Activated T-cell treated with anti-CD3 and anti-CD28 coated beads, Interleukin-2, amount 50 U/mL, for 72 hours (primary cell): ENCODE measurements at places on chromosomes 12 and 14.
A peak's percentile ranks its signal among the peaks of the same experiment; 100 is the strongest.

DNA sequence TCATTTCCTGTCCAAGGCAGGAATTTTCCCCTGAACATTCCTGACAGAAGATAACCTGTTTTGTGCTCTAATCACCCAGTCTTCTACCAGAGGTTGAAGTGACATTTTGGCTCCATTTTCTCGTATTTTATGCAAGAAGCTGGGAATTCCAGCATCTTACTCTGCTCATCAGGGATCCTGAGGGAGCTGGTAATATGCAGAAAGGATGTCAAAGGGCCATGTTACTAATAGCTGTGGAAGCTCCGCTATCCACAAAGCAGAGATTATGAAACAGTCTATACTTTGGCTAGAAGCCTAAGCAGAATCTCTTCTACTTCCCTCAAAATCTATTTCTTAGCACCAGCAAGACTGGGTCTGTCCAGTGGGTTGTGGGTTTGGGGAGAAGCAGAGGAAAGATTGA, 613.0 kb downstream of the DIO2 start:
- DNase-seq = no peak

DNA sequence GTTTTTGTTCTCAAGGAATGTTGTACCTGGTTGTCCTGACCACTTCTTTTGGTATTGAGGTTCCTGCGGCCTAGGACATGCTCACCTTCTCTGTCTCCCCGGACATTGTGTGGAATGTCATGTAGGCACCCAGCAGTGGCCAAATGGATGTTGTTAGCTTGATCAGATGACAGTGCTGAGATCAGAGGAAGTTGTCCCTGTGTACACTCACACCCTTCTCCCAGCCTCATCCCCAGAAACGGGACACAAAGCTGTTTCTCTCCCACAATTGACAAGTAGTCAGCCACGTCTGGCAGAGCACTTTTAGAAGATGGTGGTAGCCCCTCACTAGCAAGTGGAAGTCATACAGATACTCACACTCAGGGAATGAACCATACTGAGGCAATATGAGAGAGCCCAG, 3.0 kb downstream of the PLEKHH1 start:
- no peak for DNase-seq

DNA sequence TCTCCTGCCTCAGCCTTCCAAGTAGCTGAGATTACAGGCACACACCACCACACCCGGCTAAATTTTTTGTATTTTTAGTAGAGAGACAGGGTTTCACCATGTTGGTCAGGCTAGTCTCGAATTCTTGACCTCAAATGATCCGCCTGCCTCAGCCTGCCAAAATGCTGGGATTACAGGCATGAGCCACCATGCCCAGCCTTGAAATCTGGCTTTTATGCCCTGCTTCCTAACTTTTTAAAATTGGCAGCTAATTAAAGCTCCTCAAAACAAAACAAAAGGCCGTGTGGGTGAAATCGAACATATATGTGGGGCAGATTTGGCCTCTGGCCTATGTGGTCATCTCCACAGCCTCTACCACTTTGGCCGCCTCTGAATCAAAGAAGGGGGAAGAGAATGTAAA, 37.9 kb downstream of the KCTD10 start:
- DNase-seq = no peak

GRCh38 chr14:72617391-72618031, 276.4 kb downstream of the DPF3 start:
- DNase-seq = no peak

DNA sequence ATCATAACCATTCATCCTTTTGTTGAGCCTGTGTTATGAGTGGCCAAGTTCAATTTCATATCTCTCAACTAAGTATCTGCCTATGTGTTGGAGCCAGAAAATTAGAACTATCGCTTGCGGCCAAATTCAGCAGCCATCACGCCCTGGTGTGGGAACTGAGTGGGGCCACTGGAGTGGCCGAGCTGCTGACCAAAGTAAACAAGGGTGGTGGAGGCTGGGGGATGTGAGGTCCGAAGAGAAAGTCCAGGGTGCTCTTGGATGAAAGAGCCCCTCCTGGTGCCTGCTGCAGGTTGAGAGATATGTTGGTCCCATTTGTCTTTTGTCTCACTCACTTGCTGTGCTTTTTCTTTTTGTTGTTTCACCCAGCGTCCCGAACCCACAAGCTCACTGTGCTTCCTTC, 14.9 kb downstream of the ADGRD1 start:
- DNase-seq = no peak

- no peak for DNase-seq
Observed at GRCh38 chr12:55679691-55680090, 28.0 kb downstream of the ITGA7 start.

DNA sequence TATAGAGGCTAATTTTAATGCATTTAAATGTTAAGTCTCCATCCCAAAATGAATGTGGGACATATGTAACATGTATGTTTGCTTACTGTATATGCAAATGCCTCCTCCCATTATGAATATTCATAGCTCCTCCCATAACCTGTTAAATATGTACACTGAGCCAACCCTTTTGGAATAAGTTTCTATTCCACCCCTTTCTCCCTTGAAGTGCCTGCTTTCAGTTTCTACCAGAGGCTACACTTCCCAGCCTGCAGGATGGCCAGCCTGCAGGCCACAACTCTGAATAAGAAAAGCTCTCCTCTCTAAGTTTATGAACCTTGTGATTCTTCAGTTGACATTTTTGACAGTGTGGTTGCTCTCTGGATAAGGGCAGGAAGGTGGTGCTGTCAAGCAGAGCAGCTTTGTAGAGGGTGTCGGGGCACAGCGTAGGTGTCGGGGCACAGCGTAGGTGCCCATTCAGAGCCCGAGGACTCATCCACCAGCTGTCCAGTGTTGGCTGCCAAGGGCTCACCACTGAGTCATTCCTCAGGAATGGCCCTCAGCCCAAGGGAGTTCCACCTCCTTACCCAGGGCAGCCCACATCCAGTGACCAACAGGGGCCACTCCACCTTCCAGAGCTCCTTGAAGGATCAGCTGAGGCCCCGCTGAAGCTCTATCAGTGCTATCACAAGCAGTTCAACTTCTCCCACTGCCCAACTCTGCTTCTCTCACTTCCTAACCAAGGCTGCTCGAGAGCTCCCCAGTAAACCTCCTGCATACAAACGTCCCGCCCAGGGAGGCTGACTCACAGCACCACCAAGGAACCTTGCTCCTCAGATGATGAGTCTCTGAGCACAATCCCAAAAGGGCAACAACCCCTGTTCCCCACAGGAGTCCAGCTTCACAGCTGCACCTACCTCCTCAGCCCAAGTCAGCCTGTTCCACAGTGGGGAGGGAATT, 31.4 kb downstream of the VWF start:
- DNase-seq = no peak

- no peak for DNase-seq
Observed at GRCh38 chr12:123995023-123995748, 22.2 kb downstream of the ZNF664 start.

GRCh38 chr12:101047652-101048051, 162.4 kb downstream of the SLC5A8 start:
- DNase-seq = no peak

GRCh38 chr14:66395300-66395699, 90.9 kb upstream of the CCDC196 start:
- DNase-seq = peak; percentile 22

GRCh38 chr12:53652366-53652765, 23.5 kb downstream of the ATP5MC2 start:
- DNase-seq = no peak

DNA sequence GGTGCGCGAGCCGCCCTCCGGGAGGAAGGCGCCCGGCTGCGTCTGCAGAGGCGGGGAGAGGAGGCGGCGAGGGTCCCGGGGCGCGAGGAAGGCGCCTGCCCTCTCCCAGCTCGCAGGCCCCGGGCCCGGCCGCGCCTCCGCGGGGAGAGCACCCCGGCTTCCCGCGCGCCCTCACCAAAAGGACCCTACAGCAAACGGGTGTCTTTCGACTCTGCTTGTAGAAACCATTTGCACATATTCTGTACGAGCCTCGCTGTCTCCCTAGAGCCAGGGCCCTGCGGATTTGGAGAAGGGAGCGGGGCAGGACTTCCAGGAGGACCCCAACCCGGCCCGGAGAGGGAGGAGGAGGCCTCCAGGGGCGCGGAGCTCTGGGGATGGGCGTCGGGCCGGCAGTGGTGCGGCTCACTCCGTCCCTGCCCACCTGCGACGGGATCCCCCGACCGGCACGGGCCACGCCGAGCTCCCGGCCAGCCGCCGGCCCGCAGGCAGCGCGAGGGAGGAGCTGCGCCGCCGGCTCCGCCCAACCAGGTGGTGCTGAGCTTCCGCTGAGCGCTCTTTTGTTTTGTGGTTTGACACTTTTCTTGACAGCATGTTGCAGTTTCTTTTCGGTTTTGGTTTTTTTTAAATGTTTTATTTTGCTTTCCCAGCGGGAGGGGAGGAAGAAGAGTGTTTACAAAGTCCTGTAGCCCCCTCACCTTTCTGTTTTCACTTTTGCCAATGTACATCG, 103.3 kb upstream of the FKBP4 start:
- DNase-seq = peak; percentile 58

DNA sequence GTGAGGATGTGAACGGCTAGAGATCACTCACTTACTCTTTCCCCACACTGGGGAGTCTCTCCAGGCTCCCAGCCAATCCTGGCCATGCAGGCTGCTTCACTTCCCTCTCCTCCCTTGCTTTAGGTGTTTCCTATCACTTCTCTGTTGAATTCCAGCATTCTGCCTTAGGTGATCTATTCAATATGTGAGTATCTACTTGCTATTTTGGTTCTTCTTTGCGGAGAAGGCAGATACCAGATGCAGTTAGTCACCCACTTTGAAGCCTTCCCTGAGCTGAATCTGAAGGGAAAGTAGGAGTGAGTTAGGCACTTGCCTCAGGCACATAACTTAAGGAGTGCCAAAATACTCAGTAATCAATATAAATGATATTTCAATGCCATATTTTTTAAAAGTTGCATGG, 36.0 kb upstream of the FAR2 start:
- no peak for DNase-seq

GRCh38 chr14:95838862-95839261, 37.8 kb upstream of the TUNAR start:
- DNase-seq = no peak

- no peak for DNase-seq
Observed at GRCh38 chr14:50668826-50669143, 679 bp upstream of the SAV1 start.

DNA sequence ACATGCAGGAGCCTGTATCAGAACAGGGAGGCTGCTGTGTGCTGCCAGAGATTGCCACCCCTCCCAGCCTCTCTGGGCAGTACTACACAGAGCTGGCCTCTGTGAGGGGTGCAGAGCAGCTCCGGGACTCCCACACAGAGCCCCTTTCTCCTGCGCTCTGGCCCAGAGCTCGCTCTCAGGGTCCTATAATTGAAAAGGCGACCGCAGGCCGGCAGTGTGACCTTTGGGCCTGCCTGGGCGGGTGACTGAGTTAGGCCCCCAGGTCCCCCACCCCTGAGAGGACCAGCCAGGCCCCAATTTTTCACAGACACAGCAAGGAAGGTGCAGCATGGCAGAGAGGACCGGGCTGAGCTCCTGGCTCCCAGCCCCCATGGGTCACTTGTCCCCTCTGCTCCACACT, 136.4 kb downstream of the ZFP36L1 start:
- DNase-seq = no peak
